Thyroid gland (tissue), 4 donors: ENCODE measurements at places on chromosomes 7 and 10. TPM values are rescaled to one million over a fixed set of nuclear protein-coding genes. Genes with fewer than 3 reads are reported as not detected.

The PON1 gene
- not detected for total RNA-seq

The GIMAP1 gene
- 6.7 TPM for total RNA-seq

The TMEM213 gene
- total RNA-seq: not detected

The LRRC72 gene
- total RNA-seq: not detected

The AGAP9 gene
- total RNA-seq: 14.5 TPM

The MSMB gene
- not detected for total RNA-seq

The SNX10 gene
- 2.5 TPM for total RNA-seq

The RHOBTB1 gene
- 10.5 TPM for total RNA-seq

The AFAP1L2 gene
- total RNA-seq: 275 TPM

The CHCHD2 gene
- total RNA-seq: 441 TPM

The ASAH2B gene
- total RNA-seq: 2.9 TPM

The GPC2 gene
- total RNA-seq: not detected

The NCF1 gene
- total RNA-seq: 6.0 TPM

The PRLHR gene
- not detected for total RNA-seq

The DYDC2 gene
- not detected for total RNA-seq

The LLCFC1 gene
- total RNA-seq: not detected

The PLPP4 gene
- total RNA-seq: 2.7 TPM

The DENND2A gene
- 10.9 TPM for total RNA-seq

The IFIT1B gene
- total RNA-seq: not detected

The SMKR1 gene
- 2.7 TPM for total RNA-seq

The SFXN2 gene
- 23.2 TPM for total RNA-seq

The NUTM2E gene
- 0.56 TPM for total RNA-seq

The DENND11 gene
- total RNA-seq: 39.9 TPM

The SAP25 gene
- 6.2 TPM for total RNA-seq

The ST8SIA6 gene
- total RNA-seq: 1.3 TPM

The MKX gene
- 3.6 TPM for total RNA-seq

The CYP3A7 gene
- not detected for total RNA-seq

The ZMYND11 gene
- total RNA-seq: 127 TPM

The GRID2IP gene
- 0.34 TPM for total RNA-seq

The CHST12 gene
- total RNA-seq: 24.2 TPM

The ANKIB1 gene
- 44.2 TPM for total RNA-seq

The TMEM270 gene
- total RNA-seq: not detected

The BUB3 gene
- total RNA-seq: 79.8 TPM

The ITIH2 gene
- total RNA-seq: not detected

The SCIN gene
- total RNA-seq: 0.67 TPM

The SFTPA1 gene
- total RNA-seq: not detected

The ASIC3 gene
- not detected for total RNA-seq

The AGBL3 gene
- total RNA-seq: 3.6 TPM

The CXCL12 gene
- 88.0 TPM for total RNA-seq

The FZD1 gene
- 66.4 TPM for total RNA-seq

The ARMC3 gene
- 0.46 TPM for total RNA-seq

The TBXAS1 gene
- total RNA-seq: 10.1 TPM
